ENCODE measurements at places on chromosomes 5 and 9.

DNA sequence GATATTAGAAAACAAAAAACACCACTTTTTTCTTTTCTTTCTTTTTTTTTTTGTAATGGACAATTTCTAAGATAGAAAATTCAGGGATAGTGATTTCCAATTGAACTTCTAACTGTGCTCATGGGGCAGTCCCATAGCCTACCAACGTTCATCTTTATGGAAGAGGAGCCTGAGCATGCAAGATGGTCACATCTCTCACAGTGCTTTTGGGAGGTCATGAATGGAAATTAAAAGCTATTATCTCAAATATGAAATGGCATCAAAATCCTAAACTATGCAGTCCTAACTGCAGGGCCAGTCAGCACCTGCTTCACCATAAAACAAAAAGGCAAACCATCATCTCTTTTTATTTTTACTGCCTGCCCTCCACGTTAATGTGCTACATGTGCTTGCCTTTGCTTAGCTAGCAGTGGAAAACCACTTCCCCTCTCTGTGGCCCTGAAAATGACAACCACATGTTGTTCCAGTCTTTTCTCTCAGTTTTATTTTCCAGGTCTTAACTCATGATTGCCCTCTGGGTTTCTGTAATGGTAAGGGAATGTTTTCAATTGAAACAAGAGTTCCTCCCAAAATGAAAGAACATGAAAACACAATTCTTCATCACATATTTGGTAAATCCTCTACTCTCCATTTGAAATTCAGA, 16.7 kb downstream of the IFNB1 start:
- DNase-seq: no peak

DNA sequence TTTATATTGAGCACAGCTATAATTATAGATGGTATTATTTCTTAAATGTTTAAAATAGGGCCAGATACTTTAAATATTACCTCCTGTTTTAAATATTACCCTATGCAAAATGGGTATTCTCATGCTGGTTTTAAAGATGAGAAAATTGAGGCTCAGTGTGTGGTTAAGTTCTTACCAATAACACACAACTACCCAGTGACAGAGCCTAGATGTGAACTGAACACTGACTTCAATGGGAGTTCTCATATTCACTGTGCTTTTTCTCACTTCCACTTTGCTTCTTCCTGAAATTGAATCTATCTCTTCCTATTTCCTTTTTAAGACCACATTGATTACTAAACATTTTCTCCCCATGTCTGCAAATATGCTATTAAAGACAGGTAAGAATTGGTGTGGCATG, 135.8 kb upstream of the TUSC1 start:
- no peak for DNase-seq

DNA sequence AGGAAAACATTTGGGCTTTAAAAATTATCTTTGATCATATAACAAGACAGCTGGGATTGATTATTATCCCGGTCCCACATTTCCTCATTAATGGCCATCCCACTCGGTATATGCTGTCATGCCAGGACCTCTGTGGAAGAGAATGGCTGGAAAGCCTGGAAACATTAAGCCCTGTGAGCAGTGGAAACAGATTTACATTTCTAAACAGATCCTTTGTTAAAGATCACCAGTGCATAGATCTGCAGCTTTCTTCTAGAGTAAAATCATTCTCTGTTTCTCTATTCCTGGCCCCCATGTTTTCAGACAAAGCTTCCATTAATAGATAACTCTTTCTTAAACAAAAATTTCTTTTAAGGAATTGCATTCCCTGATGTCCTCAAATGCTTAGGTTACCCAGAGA, 152.2 kb downstream of the CAVIN4 start:
- no peak for DNase-seq

DNA sequence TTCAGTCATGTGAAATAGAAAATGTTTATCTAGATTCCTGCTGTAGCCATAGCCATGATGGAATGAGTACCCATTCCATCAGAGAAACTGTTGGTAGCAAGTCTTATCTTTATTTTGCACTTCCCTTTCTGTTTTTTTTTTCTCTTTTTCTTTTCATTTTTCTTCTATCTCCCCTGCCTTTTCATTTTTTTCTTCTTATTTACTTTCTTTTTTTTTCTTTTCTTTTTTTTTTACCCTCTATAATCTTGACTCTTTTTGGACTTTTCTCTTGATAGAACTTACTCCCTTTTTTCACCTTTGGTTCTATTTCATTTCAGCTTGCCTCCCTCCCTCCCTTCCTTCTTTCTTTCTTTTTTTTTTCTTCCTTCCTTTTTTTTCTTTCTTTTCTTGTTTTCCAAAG, 15.4 kb downstream of the SLC25A46 start:
- DNase-seq: no peak

DNA sequence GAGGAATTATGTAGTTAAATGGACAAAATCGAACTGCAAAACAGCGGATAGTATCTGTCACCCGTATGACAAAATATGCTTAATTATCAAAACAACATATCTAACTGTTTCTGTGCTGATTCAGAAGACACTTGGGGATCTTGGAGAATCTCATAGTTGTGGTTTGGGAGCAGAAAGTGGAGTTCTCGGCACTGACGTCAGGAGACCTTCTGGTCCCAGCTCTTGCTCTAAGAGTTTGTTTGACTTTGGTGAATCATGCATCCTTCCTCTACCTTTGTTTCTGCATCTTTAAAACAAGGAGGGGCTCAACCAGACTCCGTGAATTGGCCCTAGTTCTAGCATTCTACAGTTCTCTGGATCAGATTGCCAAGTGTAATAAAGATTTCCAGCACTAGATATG, 37.0 kb upstream of the TAF1L start:
- DNase-seq: no peak

DNA sequence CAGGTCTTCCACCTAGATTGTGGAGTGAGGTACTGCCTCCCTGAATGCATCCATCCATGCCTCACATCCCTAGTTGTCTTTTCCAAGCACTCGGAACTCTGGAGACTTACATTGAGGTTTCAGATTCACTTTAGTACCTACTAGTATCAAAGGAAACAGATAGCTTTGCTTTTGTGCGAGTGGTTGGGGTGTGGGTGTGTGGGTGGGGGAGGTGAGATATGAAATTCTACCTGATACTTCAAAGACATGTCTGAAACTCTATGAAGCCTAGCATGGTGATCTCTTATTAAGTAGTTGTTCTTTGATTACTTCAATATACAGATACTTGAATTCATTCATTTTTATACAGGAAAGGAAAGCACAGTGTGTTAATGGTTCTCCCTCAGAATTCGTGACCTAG, 64.4 kb downstream of the MCCC2 start:
- DNase-seq: no peak

GRCh38 chr5:62714296-62714695, 135.7 kb downstream of the LRRC70 start:
- DNase-seq: no peak

- DNase-seq: no peak
Observed at GRCh38 chr9:114078021-114078780, at the start of gene AMBP. Gene AMBP, minus strand, starts transcription at chr9:114078300. Its CDS starts 91 bp downstream, at chr9:114078209.

GRCh38 chr9:124369231-124369797, 45.9 kb downstream of the PSMB7 start:
- no peak for DNase-seq

DNA sequence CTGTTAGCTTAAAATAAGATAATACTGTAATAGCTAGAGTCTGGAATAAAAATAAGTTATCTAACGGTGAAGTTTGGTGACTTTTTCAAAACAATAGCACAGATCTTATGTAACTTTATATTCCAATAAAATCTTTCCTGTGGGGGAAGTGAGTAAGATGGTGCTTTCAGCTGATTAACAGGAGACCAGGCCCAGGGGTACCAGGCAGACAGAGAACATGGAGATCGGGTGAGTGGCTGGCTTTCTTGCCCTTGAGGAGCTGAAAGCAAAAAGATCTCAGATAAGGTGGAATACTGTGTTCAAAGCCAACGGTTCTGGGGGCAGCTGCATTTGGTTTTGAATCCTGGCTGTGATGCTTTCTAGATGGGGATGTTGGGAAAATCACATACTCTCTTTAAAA, 61.3 kb downstream of the MAT2B start:
- no peak for DNase-seq

GRCh38 chr9:87520172-87520683, 22.6 kb downstream of the DAPK1 start:
- DNase-seq: no peak

- DNase-seq: no peak
Observed at GRCh38 chr9:7234144-7234543, 476.4 kb downstream of the KDM4C start.

DNA sequence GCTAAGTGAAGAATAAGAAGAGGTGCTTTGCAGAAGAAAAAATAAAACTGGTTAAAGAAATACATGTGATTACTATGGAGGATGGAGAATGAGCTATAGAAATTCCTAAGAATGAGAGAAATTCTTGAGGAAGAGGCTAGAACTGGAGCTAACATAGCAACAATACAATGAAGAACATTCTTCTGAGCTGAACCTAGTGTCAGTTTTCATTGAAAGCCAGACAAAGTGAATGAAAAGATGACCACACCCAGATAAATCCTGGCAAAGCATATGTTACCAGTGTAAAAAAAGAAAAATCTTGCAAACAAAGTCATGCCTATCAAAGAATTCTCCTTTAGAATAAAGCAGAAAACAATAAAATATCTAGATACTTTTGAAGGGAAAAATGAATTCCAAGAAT, 39.6 kb downstream of the SGCD start:
- no peak for DNase-seq

- no peak for DNase-seq
Observed at GRCh38 chr9:111853450-111853827, 43.2 kb upstream of the UGCG start.

DNA sequence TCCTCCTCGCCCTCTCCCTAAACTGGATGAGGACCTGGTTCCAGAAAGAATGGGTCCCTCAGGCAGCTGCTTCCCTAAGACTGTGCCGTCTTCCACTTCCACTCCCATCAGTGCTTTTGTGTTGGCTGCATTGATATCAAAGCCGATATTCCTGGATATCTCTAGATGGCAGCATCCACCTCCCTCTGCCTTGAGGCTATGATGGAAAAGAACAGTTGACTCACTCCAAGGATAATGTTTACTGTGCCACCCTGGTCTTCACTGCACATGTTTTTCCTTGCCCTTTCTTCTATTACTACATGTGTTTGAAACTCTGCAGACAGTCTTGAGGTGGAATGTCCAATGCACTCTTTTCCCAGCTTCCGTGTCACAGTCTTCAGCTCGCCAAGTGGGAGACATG, 211.6 kb downstream of the MAST4 start:
- no peak for DNase-seq

DNA sequence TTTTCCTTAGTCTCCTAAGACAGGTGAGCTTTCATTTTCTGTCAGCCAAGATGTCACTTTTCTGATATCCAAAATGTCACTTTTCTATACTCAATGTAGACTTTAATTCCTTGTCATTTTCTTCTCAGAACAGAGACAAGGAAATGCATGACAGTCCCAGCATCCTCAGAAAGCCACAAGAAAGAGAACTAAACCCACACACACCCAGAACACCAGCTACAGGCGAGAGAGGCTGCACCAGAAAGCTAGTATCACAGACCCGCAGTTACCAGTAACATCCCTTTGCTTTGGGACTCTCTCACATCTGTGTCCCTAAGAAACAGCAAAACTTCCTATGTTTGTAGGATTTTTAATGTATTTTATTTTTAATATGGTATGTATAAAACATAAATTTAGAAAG, 17.1 kb downstream of the TRMO start:
- no peak for DNase-seq

- no peak for DNase-seq
Observed at GRCh38 chr9:129703667-129704355, 38.4 kb downstream of the PRRX2 start.

DNA sequence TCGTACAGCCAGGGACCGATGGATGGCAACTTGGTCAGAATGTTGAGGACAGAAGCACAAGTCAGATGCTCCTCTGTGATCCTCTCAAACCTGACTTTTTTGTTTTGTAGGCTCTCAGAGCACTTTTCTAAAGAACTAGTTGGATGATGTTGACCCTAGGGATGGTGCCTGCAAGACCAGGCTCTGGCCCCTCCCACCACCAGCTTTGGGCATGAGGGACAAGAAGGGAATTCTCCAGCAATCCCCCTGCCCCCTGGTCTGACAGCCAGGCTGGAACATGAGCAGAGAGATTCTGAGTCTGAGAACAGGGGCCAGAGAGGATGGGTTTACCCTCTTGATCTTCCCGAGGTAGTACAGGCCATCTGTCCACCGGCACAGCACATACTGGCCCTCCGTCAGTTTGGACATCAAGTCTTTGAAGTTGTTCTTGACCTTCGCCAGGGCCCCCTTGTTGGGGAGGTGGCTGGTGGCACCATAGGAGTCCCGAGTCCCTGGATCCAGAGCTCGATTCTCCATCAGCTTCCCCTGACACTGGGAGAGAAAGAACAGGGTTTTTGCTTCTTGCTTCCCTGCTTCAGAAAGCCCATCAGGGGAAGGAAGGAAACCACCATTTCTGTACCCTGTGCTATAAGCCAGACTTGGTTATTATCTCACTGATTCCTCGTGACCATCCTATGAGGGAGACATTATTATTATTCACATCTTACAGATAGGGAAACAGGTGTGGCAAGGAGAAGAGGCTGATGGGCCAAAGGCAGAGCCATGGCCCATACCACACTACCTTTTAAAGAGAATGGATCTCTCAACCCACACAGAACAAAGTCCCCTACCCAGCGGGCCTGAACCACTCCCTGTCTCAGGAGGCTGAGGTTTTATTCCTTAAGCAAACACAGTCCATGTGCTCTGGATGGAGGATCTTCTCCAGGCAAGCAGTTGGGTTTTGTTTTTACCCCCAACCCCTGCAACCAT, 2.5 kb downstream of the PHF19 start:
- no peak for DNase-seq

- no peak for DNase-seq
Observed at GRCh38 chr9:102550266-102550665, 444.9 kb upstream of the CYLC2 start.

DNA sequence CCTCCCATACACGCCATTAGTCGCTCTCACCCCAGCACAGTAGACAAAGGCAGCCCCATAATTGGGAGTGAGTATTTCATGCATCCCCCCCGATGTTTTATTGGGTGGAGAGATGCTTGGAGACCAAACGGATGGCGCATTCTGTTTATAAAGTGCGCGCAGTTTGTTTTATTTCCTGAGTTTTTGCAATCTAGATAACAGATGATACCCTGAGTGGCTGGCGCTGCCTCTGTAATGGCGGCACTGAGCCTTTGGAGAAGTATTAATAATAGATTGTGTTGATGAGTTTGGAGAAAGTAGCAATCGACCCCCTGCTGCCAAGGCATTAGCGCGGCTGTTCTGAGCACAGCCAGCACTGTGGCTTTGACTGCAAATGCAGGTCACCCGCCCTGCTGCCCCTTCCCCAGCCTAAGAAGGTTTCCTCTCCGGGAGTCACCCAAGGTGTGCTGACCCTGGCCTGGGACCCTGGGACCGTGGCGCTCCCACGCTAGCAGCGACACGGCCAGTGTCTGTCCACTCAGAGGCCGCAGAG, 74.3 kb downstream of the LMX1B start:
- DNase-seq: no peak

- no peak for DNase-seq
Observed at GRCh38 chr9:93533863-93534262, 42.5 kb upstream of the PHF2 start.

GRCh38 chr5:10863763-10864383, 102.8 kb upstream of the DAP start:
- no peak for DNase-seq
